Osteocyte (in vitro differentiated cells): ENCODE measurements at places on chromosomes 11 and 22.

- no peaks in the 10 kb centered on the region for H3K36me3 ChIP-seq
- no peaks in the 10 kb centered on the region for H3K4me1 ChIP-seq
- peaks cover 40% of the 10 kb centered on the region for H3K27me3 ChIP-seq
- no peak for DNase-seq
Measured at GRCh38 chr11:3201677-3202181, 16.9 kb downstream of the MRGPRG start.

- DNase-seq = no peak
- no peak overlapping the region for H3K27ac ChIP-seq
- no peak overlapping the region for H3K4me3 ChIP-seq
- no peaks in the 10 kb centered on the region for H3K36me3 ChIP-seq
- no peaks in the 10 kb centered on the region for H3K4me1 ChIP-seq
Measured at GRCh38 chr22:38026130-38027111, 30.8 kb upstream of the PICK1 start.

- no peak overlapping the region for H3K4me3 ChIP-seq
- H3K27ac ChIP-seq = peak overlapping the region; percentile 59
- DNase-seq = no peak
- no peaks in the 10 kb centered on the region for H3K27me3 ChIP-seq
Measured at GRCh38 chr11:68524681-68525080, 64.1 kb downstream of the PPP6R3 start.

- H3K27me3 ChIP-seq = peaks cover 13% of the 10 kb centered on the region
- no peak overlapping the region for H3K4me3 ChIP-seq
- no peaks in the 10 kb centered on the region for H3K36me3 ChIP-seq
- no peak overlapping the region for H3K27ac ChIP-seq
Measured at GRCh38 chr11:63564056-63564774, 1.0 kb upstream of the PLAAT2 start.

GRCh38 chr22:27576815-27577573 is 224.6 kb downstream of the MN1 start:
- H3K27ac ChIP-seq = peak overlapping the region; percentile 89
- no peak for DNase-seq
- H3K4me3 ChIP-seq = no peak overlapping the region
- H3K36me3 ChIP-seq = no peaks in the 10 kb centered on the region

DNA sequence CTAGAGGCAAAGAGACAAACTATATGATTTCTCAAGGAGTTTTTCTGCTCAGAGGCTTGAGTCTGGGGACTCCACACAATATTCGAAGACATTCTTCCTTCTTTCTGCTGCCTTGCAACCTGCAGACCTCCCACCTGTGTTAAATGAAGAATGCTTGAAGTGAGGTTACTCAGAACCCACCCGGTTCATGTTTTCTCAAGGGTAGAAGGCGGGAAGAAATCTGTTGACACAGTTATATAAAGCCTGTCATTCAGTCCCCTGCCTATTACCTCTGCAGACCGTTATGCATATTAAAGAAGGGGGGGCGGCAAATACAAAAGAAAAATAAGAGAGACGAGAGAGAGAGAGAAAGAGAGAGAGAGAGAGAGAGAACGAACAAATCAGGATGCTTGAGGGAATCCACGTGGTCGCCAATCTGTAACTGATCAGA is 2.2 kb upstream of the KMT2A start:
- peak overlapping the region; percentile 33 for H3K27ac ChIP-seq
- H3K4me1 ChIP-seq = peaks cover 33% of the 10 kb centered on the region
- no peak for DNase-seq
- H3K27me3 ChIP-seq = no peaks in the 10 kb centered on the region

- H3K4me3 ChIP-seq = no peak overlapping the region
- peaks cover 10% of the 10 kb centered on the region for H3K27me3 ChIP-seq
- H3K4me1 ChIP-seq = peaks cover 10% of the 10 kb centered on the region
- no peaks in the 10 kb centered on the region for H3K36me3 ChIP-seq
Measured at GRCh38 chr11:119373921-119374631, 7.4 kb downstream of the USP2 start.

GRCh38 chr11:15638386-15638787 is 523.7 kb downstream of the INSC start:
- DNase-seq = no peak
- H3K27me3 ChIP-seq = peaks cover 5% of the 10 kb centered on the region
- no peaks in the 10 kb centered on the region for H3K36me3 ChIP-seq

DNA sequence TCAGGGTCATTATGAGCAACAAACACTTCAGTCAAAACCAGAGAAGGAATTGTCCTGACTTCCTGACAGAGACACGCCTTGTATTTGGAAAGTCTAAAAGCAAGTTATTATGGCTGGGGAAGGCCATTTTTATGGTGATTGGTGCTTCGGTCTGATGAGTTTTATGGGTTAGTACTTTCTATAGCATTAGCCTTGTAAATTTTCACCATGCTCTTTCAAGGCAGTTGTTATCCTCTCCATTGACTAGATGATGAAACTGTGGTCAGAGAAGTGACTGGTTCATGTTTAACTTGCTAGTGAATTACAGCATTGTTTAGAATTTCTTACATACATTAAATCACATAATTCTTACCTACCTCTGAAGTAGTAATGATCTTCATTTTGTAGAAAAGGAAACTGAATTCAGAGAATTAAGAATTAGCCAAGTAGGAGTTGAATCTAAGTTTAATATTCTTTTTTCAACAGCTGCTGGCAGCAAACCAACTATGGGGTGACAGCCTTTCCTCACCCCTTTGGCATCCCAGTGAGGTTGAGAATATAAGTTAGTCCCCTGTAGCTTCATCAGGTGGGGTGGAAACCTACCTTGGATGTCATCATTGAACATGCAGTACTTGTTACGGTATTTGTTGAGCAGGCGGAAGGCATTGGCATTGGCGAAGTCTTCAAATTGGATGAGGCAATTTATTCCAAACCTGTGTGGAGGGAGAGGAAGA is 90.0 kb downstream of the CCDC81 start:
- H3K4me3 ChIP-seq = no peak overlapping the region
- H3K4me1 ChIP-seq = peaks cover 44% of the 10 kb centered on the region
- H3K36me3 ChIP-seq = peaks cover 9% of the 10 kb centered on the region
- no peak overlapping the region for H3K27ac ChIP-seq

DNA sequence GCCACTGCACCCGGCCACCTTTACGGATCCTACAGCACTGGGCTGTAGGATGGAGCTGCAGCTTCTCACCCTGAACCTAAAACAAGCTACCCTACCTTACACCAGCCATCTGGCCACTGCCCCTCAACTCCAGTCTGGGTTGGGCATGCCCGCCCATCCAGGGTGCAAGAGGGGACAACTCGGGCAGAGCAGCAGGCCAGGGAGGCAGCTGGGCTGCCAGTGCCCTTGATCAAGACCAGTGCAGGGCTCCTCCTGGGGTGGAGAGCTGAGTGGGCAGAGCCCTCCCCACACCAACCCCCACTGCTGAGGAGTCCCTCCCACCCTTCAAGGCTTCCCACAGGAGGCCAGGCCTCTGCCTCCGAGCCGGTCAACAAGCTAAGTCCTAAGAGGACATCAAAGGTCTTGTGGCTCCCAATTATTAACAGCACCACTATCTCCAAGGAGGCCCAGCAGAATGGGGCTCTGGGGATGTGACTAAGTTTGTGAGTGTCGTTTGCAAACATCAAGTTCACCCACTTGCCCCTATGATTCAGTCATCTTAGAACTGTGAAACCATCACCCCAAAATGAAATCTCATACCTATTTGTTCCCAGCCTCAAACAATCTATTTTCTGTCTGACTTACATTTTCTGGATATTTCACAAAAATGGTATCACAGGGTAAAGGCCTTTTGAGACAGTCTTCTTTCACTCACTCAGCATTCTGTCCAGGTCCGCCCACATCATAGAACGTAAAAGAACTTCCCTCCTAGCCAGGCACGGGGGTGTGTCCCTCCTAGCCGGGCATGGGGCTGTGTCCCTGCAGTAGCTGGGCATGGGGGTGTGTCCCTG is 11.0 kb downstream of the GATD1 start:
- H3K4me3 ChIP-seq = no peak overlapping the region
- no peak for DNase-seq
- H3K36me3 ChIP-seq = peaks cover 7% of the 10 kb centered on the region
- no peaks in the 10 kb centered on the region for H3K27me3 ChIP-seq

DNA sequence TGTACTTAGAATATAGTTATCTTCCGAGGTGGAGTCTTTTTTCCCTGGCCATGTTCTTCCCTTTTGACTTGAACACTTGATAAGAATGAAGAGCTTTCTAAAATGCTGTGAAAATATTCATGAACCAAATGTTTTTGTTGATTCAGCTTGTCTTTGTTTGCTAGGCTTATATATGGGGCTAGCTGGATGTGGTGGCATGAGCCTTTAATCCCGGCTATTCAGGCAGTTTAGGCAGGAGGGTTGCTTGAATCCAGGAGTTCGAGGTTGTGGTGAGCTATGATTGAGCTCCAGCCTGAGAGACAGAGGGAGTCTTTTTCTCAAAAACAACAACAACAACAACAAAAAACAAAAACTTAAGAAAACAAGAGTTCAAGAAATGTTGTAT is 23.1 kb downstream of the CBL start:
- peaks cover 22% of the 10 kb centered on the region for H3K4me1 ChIP-seq
- no peaks in the 10 kb centered on the region for H3K27me3 ChIP-seq
- peak overlapping the region; percentile 64 for H3K27ac ChIP-seq
- H3K36me3 ChIP-seq = peaks cover 19% of the 10 kb centered on the region
- DNase-seq = no peak

DNA sequence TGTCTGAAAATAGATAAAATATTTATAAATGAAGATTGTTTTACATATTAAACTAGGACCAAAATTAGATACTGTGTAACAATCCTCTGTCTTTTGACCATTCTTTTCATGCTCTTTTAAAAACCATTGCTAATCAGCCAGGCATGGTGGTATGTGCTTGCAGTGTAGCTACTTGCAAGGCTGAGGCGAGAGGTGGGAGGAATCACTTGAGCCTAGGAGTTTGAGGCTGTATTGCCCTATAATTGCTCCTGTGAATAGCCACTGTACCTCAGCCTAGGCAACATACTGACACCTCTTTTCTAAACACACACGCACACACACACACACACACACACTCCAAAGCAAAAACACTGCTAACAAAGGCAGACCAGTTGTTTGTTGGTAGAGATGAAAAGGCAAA is 259.2 kb downstream of the JRKL start:
- H3K4me3 ChIP-seq = no peak overlapping the region
- DNase-seq = no peak
- no peaks in the 10 kb centered on the region for H3K27me3 ChIP-seq
- no peaks in the 10 kb centered on the region for H3K4me1 ChIP-seq
- H3K27ac ChIP-seq = no peak overlapping the region
- H3K36me3 ChIP-seq = no peaks in the 10 kb centered on the region

DNA sequence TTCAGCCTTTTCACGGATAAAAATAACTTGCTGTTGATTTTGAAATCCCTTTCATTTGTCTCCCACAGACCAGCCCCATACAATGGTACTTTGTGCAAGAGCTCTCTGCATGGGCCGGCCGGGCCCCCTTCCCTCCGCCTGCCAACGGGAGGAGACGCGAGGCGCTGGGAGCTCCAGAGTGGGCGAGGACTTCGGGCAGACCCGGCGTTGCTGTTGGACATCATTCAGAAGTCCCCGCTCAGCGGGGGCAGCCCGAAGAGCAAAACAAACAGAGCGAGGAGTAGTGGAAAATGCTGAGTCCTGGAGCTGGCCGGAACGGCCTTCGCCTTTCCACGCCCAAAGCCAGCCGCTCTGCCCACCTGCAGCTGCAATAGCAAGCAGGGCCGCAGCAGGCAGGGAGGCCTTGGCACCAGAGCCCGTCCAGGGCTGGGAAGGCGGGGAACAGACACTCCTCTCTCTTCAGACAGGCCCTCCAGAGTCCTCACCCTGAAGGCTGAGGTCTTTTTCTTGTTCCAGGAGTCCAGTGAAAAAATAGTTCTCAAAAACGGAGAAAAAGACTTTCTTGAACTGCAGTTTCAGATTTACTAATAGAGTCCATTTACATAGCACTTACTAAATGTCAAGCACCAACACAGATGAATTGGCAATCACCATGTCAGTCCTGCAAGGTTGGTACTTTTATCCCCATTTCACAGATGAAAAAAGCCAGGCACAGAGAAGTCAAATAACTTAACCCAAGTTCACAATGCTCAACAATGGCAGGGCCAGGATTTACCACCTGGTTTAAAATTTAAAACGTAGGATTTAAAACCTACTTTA is 135.5 kb downstream of the ETS1 start:
- H3K4me3 ChIP-seq = peak overlapping the region; percentile 65
- peak; percentile 94 for DNase-seq
- H3K36me3 ChIP-seq = peaks cover 2% of the 10 kb centered on the region
- H3K27ac ChIP-seq = peak overlapping the region; percentile 96

- no peaks in the 10 kb centered on the region for H3K4me1 ChIP-seq
- no peak for DNase-seq
- H3K36me3 ChIP-seq = no peaks in the 10 kb centered on the region
Measured at GRCh38 chr11:112777283-112777751, 183.9 kb upstream of the NCAM1 start.

GRCh38 chr11:112222303-112222702 is 3.9 kb upstream of the PTS start:
- H3K4me1 ChIP-seq = peaks cover 10% of the 10 kb centered on the region
- H3K36me3 ChIP-seq = no peaks in the 10 kb centered on the region
- no peak overlapping the region for H3K27ac ChIP-seq
- no peaks in the 10 kb centered on the region for H3K27me3 ChIP-seq
- DNase-seq = no peak

DNA sequence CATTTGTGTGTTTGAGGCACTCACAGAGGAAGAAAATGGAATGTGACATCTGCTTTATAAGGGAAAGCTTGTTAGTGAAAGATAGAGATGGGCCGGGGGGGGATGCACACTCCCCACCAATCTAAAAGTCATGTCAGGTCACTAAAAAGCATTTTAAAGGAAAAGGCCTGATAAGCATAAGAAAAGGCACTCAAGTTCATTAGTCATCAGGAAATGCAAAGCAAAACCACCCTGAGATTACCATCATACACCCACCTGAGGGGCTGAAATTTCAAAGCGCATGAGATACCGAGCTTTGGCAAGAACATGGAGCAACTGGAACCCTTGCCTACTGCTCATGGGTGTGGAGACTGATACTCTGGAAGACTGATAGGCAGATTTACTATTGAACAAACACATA is 77.9 kb upstream of the ANO1 start:
- DNase-seq = no peak
- no peak overlapping the region for H3K4me3 ChIP-seq
- H3K27me3 ChIP-seq = peaks cover 50% of the 10 kb centered on the region
- no peaks in the 10 kb centered on the region for H3K4me1 ChIP-seq
- no peaks in the 10 kb centered on the region for H3K36me3 ChIP-seq

GRCh38 chr11:40716344-40717130 is 742.9 kb downstream of the LRRC4C start:
- H3K27ac ChIP-seq = no peak overlapping the region
- no peak for DNase-seq
- no peaks in the 10 kb centered on the region for H3K36me3 ChIP-seq
- no peak overlapping the region for H3K4me3 ChIP-seq

DNA sequence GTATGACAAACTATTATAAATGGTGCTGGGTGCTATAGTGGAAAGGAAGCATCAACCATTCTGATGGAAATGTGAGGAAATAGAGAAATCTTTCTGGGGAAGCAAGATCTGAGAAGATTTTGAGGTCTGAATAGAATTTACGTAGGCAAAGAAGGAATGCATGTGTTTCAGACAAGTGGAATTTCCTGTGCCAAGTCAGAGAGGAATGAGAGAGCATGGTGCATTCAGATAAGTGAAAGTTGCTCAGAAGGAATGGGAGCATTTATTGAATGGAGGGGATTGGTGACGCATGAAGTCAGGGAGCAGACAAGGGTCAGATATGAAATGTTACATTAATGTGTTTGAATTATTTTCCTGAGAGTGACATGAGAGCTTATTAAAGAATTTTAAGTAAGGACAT is 725.5 kb downstream of the METTL15 start:
- H3K4me1 ChIP-seq = peaks cover 57% of the 10 kb centered on the region
- H3K4me3 ChIP-seq = no peak overlapping the region
- peak overlapping the region; percentile 75 for H3K27ac ChIP-seq
- DNase-seq = no peak
- no peaks in the 10 kb centered on the region for H3K27me3 ChIP-seq
- peaks cover 5% of the 10 kb centered on the region for H3K36me3 ChIP-seq
